Stimulated activated CD8-positive, alpha-beta memory T cell treated with anti-CD3 and anti-CD28 coated beads, Interleukin-2, amount 100 ng/mL, for 1 hour (primary cell): ENCODE measurements at places on chromosomes 3 and 15.

GRCh38 chr3:14278265-14278798 is 99.7 kb downstream of the LSM3 start:
- DNase-seq = no peak

DNA sequence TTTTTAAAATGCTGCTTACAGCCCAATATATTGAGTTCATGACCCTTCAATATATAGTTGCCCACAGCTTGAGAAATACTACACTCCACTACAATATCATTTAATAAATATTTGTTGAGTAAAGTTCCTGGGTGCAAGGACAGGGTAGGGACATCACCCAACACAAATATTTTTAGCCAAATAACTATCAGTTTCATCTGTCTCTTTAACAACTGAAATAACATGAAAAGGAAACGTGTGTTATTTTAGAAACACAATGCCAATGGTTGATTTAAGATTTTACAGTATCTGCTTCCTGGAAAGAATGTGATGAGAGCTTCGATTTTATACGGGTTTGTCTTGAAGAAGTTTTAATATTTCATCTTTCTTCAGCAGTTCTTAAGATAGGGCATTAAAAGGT is 67.7 kb upstream of the CDV3 start:
- DNase-seq = no peak

DNA sequence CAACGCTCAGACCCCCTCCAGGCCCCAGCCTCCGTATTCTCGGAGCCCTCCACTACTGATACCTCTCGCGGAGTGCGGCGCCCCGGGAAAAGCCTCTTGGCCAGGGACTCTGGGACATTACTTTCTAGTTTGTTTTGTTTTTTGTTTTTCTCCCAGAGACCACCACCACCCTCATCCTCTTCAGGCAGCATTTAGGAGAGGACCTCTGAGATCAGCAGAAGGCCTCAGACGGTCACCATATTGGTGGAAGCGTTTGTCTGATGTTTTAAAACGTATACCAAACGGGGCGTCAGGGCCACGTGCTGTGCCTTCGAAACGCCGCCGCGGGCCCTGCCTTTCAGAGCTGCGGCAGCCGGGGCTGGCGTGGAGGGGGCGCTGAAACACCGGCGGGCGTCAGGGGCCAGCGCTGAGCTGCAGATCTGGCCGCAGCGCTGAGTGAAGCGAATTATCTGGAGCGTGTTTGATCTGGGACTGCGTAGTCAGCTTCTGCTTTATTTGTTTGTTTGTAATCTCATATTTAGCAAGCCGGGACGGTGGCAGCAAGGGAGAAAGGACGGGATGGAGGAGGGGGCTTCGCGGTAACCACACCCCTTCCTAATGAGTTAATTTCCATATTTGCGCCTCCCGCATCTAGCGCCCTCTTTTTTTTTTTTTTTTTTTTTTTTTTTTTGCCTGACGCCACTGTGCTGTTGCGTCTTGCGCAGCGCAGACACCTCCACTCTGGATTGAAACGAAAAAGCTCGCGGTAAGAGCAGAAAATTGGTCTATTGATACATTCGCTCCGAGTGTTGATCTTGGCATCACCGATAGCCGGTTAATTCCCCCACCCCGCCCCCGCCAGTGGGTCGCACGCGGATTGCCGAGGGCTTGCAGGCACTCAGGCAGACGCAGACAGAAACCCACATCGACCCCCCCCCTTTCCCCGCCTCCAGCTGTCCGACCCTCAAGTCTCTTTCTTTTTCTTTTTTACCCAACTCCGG is 14.9 kb downstream of the SOX2 start:
- no peak for DNase-seq

GRCh38 chr3:159616234-159616825 is 372.3 kb upstream of the IL12A start:
- DNase-seq = no peak

DNA sequence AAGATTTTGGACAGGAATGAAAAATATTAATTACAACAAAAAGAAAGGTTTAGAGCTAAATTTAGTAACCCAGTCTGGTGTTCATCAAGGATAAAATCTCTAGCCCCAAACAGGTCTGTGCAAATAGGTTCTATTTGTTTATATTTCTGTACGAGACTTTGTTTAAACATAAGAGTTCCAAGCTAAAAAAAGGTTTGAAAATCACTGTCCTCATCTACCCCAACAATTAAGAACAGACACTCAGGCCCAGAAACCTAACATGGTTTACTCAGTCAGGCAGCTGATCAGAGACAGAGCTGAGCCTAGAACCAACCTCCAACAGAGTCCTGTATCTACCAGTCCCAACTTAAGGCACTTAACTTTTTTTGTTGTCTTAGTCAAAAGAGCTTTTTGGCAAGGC is 49.3 kb downstream of the SNX4 start:
- DNase-seq = no peak

GRCh38 chr3:6799264-6799915 is 61.5 kb upstream of the GRM7 start:
- DNase-seq = no peak

DNA sequence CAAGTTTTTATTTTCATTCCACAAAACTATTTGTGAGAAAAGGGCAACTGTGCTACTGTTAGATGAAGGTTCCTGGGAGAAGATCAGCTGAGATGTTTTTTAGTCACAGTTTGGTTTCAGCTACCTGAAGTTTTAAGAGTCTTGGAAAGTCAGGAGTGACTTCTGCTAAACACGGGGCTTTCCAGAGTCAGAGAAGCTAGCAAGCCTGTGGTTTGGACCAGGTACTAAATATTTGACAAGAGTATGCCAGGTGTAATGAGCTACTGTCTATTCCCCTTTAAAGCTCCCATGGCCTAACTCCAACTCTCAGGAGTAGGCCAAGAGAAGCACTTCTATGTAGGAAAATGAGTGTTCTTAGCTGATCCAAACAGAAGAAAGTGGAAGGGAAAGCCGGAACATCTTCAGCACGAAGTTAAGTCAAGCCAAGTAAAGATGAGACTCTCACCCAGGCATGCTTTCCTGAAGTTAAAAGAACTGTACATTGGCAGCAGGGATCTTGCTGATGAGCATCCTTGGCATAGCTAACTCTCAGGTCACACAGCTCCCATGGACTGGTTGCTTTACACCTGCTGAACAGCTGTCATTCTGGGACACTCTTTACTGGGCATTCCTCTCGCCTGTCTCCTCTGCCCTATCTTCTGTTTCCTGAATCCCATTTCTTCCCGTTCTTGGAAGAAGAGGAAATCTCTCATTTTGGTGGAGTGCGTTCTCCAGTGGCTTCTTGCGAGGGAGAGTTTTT is 22.5 kb downstream of the TM4SF18 start:
- DNase-seq = no peak

- DNase-seq = no peak
These were observed 4.4 kb downstream of the SH3BP5 start for GRCh38 chr3:15327941-15328340.

- DNase-seq = no peak
These were observed 142.3 kb upstream of the TPM1 start for GRCh38 chr15:62900071-62900802.

- DNase-seq = no peak
These were observed 56.3 kb downstream of the KLF15 start for GRCh38 chr3:126300761-126301481.

GRCh38 chr3:56868706-56869105 is 67.0 kb upstream of the ARHGEF3 start:
- DNase-seq = no peak

- no peak for DNase-seq
These were observed 255.8 kb upstream of the CDIN1 start for GRCh38 chr15:36323615-36324014.

GRCh38 chr3:11907667-11908660 is 61.3 kb upstream of the TAMM41 start:
- no peak for DNase-seq

DNA sequence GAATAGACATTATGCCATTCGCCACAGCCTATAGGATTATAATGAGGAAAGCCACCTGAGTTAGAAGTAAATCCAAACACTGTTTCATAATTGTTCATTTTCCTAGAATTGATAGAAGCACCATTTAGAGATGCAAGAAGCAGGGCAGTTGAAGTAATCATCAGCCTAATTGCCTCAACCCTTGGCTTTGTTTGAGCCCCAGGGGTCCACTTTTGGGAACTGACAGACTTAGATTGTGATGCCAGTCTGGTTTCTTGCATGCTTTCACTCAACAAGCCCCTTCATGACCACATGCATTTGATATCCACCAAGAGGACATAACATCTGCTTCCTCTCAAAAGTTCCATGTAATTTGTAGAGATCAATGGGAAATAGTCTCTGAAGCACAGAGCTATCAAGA is 97.2 kb upstream of the COL8A1 start:
- DNase-seq = no peak

DNA sequence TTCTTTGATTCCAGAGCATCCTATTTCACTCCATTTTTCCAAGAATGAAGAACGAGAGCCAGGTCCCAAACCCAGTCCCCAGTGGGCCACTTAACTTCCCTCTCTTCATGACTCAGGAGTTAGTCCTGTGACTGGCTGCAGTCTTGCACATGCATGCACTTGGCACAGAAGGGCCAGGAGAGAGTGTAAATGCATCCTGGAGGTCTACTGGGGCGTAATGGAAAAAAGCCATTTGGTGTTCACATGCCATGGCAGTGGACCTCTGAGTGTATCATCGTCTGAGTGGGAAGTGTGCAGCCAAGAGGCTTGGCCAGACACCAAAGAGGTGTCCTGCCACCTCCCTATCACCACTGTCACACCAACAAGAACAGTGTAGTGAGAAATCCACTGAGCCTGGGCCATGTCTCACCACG is 15.1 kb upstream of the RFTN1 start:
- no peak for DNase-seq

- no peak for DNase-seq
These were observed 126.6 kb upstream of the MME start for GRCh38 chr3:154953538-154953937.

DNA sequence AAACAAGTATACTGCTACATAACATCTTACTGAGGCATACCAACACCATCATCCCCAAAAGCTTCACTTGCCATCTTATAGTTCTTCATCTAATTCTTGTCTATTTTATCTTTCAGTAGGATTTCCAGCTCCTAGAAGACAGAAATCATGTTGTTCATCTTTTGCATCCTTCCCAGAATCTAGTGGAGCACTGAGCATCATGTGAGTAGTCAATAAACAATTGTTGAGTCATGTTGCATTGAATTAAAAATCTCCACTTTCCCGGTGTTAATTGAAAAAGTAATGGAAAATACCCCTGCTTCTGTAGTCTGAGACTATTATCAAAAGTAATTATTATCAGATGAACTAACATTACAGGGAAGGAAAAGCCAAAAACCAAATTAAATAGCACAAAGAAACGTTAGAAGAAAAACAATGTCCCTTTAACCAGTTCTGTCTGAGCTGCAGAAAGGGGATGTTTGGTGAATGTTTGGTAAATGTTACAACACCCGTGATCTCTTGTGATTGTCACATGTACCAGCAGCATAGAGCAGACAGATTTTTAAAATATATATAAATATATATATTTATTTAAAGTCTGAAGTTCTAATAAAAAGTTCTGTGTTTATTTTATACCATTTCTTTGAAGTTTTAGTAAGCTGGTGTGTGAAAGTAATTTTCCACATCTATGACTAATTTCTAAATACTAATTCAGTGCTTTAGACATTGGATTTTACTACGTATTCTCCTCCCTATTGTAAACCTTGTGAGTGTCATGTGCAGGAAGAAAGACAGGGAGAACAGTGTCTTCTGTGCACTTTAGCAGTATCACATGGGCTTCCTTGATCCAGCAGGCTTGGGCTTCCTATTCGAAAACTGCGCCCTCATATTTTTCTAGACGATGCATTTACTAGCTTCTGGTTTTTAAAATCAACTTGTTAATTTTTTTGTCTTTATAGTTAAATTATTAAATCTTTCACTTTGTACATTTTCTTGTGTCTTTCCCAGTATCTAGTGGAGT is 85.6 kb downstream of the RAP2B start:
- DNase-seq = no peak

GRCh38 chr3:44825264-44825925 is 36.3 kb upstream of the TMEM42 start:
- no peak for DNase-seq

- no peak for DNase-seq
These were observed 111.4 kb downstream of the WNT7A start for GRCh38 chr3:13768453-13768852.

DNA sequence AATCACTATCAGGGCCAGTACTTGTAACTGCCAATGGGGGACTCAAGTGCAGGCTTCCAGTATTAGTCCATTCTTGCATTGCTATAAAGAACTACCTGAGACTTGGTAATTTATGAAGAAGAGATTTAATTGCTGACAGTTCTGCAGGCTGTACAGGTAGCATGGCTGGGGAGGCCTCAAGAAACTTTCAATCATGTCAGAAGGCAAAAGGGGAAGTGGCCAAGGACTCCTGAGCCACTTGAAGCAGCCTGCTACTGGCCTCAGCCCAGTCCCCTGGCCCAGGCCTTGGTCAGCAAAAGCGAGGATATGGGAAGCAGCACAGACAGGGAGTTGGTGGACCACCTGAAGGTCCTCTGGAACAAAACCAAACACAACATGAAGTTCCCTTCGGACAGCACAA is 29.2 kb upstream of the OR5K1 start:
- no peak for DNase-seq

- DNase-seq = no peak
These were observed 10.9 kb downstream of the PXYLP1 start for GRCh38 chr3:141242377-141243092.

DNA sequence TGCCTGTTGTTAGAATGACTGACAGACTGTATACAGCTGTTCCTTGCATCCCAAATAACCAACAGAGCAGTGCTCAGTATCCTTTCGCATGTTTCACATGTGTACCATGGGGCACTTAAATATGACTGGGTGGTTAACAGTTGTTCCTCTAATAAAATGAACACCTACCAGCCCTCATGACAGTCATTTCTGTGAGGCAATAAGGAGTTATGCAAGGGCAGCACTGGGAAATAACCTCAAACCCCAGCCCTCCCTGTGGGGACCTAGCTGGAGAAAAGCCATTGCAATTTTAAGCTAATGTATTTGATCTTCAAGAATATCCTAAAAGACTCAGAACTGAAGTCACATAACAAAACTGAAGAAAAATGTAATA is 7.3 kb downstream of the RFT1 start:
- no peak for DNase-seq

- DNase-seq = no peak
These were observed 22.4 kb downstream of the CXCR6 start for GRCh38 chr3:45965653-45966052.

GRCh38 chr3:118811236-118811732 is 223.4 kb downstream of the IGSF11 start:
- DNase-seq = no peak

GRCh38 chr3:188863999-188864406 is 307.8 kb upstream of the TPRG1 start:
- DNase-seq = no peak

- DNase-seq = no peak
These were observed 68.0 kb downstream of the ATP11B start for GRCh38 chr3:182861348-182861747.

DNA sequence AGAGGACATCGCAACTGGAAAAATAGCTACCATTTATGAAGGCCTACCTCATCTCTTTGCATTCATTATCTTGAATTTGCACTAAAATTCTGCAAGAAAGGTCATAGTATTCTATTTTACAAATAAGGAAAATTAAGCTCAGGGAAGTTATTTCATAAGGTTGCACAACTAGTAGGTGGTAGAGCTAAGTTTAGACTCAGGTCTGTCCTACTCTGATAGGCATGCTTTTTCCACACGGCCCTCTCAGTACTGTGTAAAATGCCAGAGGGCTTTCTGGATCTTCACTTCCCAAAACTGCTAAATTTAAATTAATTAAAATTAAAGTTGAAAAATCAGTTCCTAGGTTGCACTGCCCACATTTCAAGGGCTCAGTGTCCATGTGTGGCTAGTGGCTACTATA is 18.3 kb downstream of the MAP2K1 start:
- DNase-seq = no peak

GRCh38 chr3:175433026-175433674 is 574.0 kb downstream of the NAALADL2 start:
- DNase-seq = no peak

GRCh38 chr15:31391687-31392671 is 65.3 kb downstream of the KLF13 start:
- DNase-seq = peak; percentile 63
